CD4-positive, alpha-beta T cell treated with Interleukin-21 for 1 hour (primary cell): ENCODE measurements at places on chromosomes 2 and 18.

DNA sequence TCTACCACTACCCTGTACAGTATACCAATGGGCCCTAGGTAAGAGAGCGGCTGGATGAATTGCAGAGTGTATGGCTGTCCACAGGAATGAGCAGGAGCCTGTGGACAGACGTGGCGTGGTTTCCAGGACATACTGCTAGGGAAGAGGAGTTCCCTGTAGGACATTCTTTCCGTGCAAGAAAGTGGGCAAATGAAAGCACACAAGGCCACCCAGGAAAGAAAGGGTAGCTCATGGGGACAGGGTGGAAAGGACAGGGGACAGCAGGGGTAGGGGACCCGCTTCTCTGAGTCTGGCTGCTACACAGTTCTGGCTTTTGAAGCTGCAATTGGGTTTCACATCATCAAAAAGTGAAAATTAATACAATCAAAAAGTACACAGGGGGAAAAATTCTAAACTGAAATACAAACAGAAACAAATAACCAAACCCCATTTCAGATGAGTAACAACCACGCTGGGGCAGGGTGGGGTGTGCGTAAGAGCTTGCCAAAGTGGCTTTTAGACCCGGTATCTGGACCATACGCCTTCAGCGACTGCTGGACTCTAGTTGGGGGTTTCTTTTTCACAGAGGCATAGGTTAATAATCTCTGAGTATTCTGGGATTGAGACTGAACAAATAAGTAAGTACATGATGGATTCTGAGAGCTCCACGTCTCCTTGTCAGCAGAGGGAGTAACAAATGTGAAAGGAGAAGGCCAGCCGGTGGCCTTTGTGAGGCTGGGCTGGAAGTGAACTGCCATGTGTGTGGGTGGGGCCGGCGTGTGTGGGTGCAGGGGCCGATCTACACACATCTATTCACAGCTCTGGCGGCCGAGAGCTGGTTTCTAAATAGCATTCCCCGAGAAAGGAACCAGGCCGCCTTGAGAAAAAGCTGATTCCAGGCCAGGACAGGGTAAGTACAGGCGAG lies 84.0 kb downstream of the HDAC4 start:
- no peak for DNase-seq

DNA sequence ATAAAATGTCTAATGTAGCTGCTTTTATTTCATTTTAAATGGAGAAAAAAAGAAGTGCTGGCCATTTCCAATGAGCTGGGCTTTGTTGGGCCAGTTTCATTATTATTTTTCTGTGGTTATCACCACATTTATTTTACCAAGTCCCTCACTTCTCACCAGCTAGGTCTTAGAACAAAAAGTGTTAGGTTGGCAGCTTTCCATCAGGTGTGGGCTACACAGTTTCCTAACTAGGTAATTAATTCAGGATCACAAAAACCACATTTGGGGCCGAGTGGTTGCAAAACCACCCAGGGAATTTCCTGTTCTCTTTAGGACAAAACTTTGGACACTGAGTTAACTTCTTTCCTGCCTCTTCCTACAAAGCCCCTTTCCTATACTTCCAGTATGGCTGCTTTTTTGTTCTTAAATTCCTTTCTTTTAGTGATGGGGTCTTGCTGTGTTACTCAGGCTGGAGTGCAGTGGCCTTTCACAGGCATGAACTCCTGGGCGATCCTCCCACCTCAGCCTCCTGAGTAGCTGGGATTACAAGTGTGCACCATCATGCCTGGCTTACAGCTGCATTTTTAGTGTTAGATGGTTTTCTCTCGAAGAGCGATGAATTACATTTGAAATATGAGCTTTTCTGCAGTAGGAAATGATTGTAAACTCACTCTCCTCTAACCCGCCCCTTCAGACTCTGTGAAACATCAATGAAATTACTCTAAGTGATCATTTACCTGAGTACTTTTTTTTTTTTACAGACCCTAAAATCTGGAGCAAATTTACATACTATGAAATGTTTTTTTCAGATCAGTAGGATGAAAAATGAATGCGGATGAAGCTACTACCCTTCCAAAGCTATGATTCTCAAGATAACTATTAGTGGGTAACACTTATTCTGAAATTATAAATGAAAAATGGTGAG lies 2.6 kb upstream of the ZFP36L2 start:
- DNase-seq: peak; percentile 48

- DNase-seq: no peak
Measured at GRCh38 chr18:50360611-50361010, 14.2 kb upstream of the SKA1 start.

GRCh38 chr2:98730707-98731040 lies 258 bp downstream of the MGAT4A start:
- no peak for DNase-seq

DNA sequence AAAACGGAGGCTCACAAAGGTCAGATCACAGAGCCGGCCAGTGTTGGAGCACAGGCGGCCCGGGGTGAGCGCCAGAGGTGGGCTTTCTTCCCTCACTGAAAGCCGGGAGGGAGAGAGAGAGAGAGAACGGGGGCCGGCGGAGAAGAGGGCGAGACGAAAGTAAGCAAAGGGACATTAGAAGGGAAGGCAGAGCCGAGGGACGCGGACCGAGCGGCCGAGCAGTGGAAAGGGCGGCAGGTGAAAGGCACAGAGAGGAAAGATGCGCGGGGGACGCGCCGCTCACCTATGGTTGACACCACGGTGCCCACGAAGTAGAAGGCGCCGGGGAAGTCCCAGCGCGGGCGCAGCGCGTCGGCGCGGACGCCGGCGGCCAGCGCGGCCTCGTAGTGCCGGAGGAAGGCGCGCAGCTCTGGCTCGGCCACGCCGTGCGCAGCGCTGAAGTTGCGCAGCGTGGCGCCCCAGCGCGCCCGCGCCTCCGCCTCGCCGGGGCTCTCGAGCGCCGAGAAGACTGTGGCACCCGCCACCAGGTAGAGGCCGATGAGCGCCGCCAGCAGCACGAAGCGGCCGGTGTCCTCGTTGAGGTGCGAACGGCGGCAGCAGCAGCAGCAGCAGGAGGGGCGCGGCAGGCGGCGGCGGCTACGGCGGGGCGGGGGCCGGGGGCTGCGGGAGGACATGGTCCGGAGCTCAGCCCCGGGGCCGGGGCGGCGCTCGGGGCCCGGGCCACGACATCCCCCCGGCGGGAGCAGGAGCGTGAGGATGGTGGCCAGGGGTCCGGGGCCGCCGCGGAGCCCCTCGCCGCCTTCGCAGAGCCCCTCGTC lies 166.9 kb downstream of the MSH2 start:
- no peak for DNase-seq

GRCh38 chr2:100554798-100555407 lies 7.9 kb upstream of the PDCL3 start:
- DNase-seq: peak; percentile 50

DNA sequence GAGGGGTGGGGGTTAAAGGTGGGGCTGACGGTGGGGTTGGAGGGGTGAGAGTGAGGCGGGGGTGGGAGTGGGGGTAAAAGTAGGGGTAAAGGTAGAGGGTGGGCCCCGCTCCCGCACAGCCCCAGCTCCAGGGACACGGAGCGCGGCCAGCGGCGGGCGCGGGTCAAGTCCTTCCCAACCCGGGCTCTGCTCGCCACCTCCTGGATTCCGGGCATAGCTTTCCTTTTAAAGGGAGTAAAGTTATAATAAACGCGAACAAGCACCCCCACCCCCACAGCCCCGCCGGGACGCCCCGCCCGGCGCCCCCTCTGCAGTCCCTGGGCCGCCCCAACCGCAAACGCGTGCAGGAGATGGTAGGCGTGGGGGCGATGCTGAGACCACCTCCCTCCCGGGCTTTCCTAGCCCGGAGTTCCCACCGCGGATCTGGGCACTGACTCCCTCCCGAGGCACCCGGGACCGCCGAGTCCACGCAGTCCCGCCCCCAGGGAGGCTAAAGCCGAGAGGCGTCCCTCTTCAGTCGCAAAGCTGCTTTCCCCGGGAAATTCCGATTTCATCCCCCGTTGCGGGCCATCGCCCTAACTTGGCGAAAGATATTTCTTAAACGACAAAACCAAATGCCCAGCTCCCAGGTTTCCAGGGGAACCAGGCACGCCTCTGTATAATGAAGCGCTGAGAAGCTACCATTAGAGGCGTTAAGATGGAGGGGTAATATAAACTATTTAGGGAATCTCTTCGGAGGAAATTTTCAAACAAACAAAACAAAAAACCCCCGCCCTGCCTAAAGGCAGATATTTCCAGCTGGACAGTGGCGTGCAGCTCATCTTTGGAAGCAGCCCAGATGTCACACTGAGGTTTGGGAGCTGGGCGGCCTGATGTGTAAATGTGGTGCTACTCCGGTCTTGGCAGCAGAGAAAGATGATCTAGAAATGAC lies at the start of gene LIMS2:
Gene LIMS2 (minus strand): TSS at position 200 of the 931 bp plus-strand sequence. CDS start 506 bp downstream, outside the sequence.
- DNase-seq: no peak

DNA sequence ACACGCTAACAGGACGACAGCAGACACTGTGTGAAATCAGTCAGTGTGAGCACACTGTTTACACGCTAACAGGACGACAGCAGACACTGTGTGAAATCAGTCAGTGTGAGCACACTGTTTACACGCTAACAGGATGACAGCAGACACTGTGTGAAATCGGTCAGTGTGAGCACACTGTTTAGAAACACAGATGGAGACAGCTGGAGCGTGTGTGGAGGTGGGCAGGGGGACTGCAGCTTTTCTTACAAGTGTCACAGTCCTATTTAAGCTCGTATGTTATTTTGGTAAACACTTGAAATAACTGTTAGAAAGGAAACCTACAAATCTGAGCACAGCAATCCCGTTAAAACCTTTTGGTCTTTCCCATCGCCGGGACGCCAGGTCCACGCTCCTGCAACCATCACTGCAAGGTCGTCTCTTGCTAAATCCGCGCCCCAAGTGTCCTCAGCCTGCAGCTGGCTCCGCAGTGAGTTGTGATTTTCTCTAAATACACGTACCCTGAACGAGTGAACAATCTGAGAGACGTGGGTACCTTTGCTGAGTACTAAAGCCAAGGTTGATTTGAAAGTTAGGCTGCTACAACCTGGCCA lies 58.9 kb upstream of the CTDP1 start:
- no peak for DNase-seq

GRCh38 chr18:57574866-57575265 lies 11.6 kb downstream of the FECH start:
- DNase-seq: no peak

DNA sequence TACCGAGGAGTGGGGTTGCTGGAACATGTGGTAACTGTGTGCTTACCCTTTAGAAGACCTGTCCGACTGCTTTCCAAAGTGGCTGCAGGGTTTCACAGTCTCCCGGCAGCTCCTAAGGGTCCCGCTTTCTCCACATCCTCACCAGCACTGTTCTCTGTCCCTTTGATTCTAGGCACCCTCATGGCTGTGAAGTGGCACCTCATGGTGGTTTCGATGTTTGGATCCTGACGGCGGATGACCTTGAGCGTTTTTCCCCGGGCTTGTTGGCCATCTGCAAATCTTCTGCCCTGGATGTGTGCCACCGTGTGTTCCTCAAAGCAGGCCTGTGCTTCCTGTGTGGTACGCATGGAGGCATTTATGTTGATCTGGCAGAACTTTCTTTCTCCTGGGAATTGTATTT lies 292.5 kb upstream of the HDAC4 start:
- no peak for DNase-seq

DNA sequence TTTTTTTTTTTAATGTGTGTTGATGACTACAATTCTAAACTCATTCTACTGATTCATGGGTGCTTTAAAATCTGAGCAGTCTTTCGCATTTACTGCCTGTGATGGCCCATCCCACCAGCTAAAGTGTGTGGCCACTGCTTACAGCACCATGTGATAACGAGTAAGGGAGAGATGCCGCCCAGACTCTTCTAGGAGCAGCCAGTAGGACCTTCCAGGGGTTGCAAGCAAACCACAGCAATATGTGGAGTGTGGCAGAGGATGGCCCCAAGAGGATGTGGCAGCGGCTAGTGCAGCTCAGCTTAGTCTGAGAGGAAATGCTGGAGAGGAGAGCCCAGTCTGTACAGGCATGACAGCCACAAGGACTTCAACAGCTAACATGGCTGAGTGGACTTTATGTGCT lies 14.9 kb downstream of the IL1B start:
- no peak for DNase-seq

- no peak for DNase-seq
Measured at GRCh38 chr18:33062834-33063364, 290.1 kb upstream of the KLHL14 start.

- peak; percentile 66 for DNase-seq
Measured at GRCh38 chr2:144320491-144320890, 199.4 kb downstream of the ZEB2 start.

DNA sequence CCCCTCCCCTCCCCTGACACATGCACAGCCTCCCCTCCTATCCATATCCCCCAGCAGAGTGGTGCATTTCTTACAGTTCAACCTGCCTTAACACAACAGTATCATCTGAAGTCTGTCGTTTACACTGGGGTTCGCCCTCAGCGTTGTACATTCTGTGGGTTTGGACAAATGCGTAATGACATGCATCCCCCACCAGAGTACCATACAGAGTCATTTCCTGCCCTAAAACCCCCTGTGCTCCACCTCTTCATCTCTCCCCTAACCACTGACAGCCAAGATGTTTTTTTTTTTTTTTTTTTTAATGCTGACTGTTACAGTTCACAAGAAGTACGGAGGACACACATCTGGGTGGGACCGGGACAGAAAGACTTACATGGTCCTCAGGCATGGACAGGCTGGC lies 22.6 kb downstream of the POMC start:
- no peak for DNase-seq

GRCh38 chr18:47842836-47843235 lies 87.6 kb downstream of the SMAD2 start:
- no peak for DNase-seq

- DNase-seq: no peak
Measured at GRCh38 chr2:18311420-18312195, 248.8 kb downstream of the RDH14 start.

- no peak for DNase-seq
Measured at GRCh38 chr18:5350636-5351035, 55.1 kb upstream of the ZBTB14 start.

GRCh38 chr2:209636076-209636475 lies 135.6 kb upstream of the UNC80 start:
- no peak for DNase-seq

- peak; percentile 14 for DNase-seq
Measured at GRCh38 chr2:8608411-8608954, 73.4 kb upstream of the ID2 start.

DNA sequence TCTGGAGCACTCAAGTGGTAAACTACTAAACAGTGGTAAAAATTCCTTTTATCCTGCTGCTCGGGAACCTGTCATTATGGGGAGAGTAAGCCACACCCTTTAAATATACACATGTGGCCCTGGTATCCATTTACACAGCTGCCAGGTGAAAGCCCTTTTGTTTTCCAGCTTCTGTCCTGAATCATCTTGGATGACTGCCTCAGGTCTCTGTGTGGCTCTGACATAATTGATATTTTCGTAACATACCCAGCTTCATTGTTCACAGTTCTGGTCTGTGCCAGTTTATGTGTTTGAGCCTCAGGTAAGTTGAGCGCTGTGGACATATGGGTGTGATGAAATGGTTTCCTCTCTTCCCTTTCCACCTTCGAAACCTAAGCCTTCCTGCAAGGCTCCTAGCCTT lies 15.7 kb upstream of the TTC39C start:
- DNase-seq: no peak

- DNase-seq: no peak
Measured at GRCh38 chr2:174339561-174340399, 5.0 kb downstream of the SP9 start.

DNA sequence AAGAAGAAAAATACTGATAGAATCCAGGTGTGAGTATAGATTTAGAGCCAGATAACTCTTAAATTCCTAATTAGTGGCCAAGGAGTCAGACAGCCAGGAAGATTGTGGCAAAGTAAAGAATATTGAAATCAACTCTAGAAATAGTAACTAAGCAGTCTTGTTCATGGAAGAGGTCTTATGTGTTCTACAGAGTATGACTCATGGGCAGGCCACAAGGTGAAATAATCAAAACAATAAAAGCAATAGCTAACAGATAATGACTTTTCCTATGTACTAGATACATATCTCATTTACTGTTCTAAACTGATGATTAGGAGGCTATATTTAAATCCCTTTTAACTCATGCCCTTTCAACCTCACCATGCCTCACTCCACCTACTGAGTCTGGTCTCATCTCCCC lies 227.4 kb upstream of the COL3A1 start:
- no peak for DNase-seq
